ENCODE measurements at places on chromosomes 3 and 15. TPM values are rescaled to one million over a fixed set of nuclear protein-coding genes. Genes with fewer than 3 reads are reported as not detected.
A peak's percentile ranks its signal among the peaks of the same experiment; 100 is the strongest.

- DNase-seq: peak; percentile 97
Measured at GRCh38 chr15:39127925-39128617, 452.8 kb upstream of the THBS1 start.

DNA sequence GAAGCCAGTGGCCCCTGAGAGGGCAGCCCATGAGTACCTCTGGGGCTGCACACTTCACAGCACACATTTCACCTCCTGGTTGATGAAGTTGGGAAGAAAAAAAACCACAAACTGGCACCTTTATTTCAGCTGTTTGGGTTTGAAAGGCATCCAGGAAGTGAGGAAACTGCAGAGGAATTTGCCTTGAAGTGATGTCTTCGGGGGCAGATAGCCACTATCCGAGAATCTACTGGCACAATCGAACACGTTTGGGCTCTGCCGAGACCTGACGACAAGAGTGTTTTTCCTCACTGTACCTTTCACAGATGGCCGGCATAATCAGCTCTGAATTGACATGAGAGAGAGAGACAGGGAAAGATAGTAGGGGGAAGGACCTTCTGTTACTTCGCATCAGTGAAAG lies 59.7 kb downstream of the LRIG1 start:
- DNase-seq: peak; percentile 72

- peak; percentile 10 for DNase-seq
Measured at GRCh38 chr3:128011140-128011539, 41.1 kb upstream of the SEC61A1 start.

DNA sequence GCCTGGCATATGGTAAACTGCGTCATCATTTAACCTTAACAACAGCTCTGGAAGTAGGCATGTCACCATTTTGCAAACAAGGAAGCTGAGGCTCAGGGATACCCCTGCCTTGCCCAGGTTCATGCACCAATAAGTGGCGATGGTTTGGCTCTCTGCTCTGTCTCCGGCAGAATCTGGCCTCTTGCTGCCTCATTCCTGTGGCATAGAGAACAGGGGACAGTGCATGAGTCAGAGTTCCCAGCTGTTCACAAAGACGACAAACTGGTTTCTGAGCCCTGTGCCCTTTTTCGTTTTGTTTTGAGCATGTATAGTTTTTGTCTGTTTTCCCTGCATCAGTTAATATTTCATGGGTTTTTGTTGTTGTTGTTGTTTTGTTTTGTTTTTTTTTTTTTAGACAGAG lies 236.8 kb downstream of the OPA1 start:
- peak; percentile 16 for DNase-seq

DNA sequence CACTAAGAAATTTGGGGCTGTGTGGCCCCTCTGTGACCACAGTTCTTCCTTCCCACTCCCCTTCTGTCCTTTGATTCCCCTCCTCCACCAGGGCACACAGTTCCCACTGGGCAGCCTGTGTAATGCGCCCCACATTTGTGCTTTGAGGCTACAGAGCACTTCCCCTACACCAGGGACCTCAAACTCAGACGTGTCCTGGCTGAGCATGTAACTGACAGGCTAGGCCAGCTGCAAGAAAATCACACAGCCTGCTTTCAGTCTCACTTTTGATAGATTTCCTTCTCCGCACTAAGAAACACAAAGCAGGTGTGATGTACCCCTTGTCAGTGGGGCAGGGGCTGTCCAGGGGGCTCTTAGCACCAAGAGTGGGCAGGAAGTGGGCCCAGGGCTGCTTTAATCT lies 29.6 kb downstream of the PRKCD start:
- no peak for DNase-seq

- DNase-seq: no peak
Measured at GRCh38 chr3:197398286-197398878, 100.0 kb upstream of the DLG1 start.

GRCh38 chr3:122955916-122956692 lies 71.5 kb downstream of the SEMA5B start:
- no peak for DNase-seq

DNA sequence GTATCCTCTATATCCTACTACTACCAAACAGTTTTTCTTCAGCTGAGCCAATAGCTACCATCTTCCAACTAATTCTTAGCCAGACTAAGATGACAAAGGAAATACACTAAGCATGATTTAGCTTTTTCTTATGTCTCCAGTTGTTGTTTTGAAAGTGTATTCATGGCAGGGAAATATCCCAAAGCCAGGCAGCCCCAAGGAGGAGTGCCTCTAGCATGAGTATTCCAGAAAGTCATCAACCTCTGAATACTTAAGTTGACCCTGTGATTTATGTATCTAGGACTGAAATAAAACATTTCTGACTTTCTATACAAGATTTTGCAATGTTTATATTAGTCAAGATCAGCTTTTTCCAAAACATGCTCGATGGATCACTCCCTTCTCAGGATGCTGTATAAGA lies 449.1 kb downstream of the IL5RA start:
- DNase-seq: peak; percentile 89

DNA sequence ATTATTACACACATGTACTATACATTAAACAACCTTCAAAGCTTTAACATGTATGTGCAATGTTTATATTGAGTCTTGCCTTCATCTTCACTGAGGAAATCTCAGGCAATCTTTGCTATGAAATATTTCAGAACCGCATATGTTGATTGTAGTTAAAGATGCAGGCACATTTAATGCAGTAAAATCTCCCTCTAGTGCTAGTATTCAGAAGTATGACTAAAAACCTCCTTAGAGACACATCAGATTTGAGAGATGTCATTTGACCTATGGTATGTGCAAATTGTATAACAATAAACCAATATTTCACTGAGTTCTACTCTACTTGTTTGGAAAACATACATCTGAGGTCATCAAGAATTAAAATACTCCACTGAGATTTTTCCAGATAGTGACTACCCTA lies 123.8 kb upstream of the C15orf61 start:
- peak; percentile 2 for DNase-seq

The SMAD6 gene
- polyA plus RNA-seq: 13.6 TPM

The TRH gene
- not detected for polyA plus RNA-seq
